ENCODE measurements at places on chromosomes 3 and 15.

DNA sequence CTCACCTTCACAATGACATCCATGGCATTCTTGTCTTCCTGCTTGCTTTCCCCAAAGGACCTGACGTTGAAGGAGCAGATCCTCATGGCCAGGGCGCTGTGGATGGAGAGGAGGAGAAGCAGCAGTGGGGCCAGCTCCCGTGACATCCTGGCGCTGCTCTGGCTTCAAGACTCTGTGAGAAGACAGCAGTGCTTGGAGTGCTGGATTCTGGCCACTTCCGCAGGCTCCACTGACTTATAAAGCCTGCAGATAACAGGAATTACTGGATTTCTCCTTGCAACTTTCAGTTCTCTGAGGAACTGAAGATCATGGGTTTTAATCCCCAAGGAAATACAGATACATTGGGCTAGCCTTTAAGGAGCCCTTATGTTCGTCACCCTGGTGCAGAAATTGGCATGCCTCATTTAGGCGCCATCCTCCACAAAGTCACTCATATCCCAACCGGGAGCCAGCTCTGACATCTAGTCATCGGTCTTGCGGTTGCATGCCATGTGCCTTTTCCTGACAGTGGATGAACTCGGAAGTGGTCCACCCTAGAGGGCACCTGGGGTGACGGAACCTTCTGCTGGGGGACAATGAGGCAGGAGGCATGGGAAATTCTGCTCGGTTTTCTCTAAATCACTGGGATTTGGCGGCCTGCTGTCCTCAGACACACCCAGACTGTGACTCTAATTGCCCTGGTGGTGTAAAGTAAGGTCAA lies at the start of gene DNASE1L3:
DNASE1L3 (minus strand) TSS at position 212 of the 700 bp plus-strand sequence; CDS start at position 146, 66 bp downstream.
- no peak for DNase-seq

- DNase-seq, result peak; percentile 66
Measured at GRCh38 chr15:40762919-40763800, 708 bp upstream of the GCHFR start.

DNA sequence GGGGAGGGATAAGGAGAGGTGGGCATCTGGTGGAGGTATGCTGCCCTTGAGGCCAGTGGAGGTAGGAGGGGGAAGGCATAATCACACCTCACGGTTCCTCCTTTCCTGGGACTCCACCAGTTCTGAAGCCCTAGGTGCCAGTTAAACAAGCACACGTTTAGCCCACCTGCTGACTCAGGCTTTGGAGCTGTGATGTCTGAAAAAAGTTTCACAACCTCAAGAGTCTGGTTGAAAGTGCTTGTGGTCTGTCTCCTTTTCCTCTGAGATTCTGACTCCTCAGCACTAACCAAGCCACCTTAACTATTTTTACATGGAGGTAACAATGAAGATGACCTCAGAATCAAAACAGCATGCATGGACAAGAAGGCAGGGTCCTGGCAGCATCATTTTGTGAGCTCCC lies 23.0 kb downstream of the HPS3 start:
- DNase-seq, result peak; percentile 15

DNA sequence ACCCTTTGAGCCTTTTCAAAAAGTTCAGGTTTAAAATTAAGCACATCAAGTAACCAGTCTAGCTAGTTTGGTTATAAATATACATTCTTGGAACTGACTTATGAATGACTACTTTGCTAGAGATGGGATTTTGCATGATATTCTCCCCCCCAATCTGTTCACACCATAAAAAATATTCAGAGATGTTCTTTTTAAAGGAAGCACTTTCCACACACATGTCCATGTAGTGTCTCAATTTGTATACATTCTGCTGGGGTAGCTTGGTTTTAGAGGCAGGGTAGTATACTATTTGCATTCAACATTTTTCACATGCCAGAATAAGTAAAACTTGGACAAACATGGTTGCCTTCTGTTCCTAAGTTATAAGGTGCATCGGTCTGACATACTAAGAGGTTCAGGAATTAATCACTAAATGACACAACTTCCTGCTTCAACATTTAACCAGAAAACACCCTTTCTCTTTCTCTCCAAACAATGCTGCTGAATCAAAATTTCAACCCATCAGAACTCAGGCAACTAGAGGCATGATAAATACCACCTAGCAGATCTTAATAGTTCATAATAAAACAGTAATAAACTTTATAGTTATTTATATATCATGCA lies 57.0 kb downstream of the SUMF1 start:
- DNase-seq, result peak; percentile 29

DNA sequence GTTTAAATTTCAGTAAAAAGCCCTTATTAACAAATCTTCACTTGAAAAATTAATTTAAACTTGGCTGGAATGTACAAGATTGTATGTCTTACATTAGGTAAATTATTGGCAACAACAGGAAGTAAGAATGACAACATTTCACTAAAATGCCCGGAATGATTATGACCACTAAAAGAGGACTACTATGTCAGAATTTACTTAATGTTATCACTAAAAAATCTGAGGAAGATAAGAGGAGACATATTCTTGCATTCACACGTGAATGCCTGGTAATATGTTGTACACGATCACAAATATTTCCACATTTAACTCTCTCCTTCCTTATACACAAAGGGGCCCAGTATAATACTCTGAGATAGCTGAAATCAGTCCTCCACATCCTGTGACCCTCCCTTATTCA lies 29.7 kb downstream of the VGLL3 start:
- no peak for DNase-seq

DNA sequence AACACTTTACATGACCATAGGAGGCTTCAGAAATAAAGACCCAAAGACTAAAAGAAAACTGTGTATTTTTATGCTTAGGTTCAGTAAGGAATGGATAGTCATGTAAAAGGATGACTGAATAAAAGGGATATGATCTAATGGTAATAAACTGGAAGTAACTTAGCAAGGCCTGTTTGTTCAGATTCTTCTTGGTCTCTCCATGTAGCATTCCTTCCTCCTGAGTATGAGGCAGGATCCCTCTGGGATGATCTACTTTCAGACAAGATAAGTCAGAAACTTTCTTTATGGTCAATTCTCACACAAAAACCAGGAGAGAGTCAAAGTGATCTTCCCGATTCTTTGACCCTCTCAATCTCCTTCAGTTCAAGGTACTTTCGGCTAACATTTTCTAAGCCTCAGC lies 340.8 kb upstream of the DCBLD2 start:
- no peak for DNase-seq

DNA sequence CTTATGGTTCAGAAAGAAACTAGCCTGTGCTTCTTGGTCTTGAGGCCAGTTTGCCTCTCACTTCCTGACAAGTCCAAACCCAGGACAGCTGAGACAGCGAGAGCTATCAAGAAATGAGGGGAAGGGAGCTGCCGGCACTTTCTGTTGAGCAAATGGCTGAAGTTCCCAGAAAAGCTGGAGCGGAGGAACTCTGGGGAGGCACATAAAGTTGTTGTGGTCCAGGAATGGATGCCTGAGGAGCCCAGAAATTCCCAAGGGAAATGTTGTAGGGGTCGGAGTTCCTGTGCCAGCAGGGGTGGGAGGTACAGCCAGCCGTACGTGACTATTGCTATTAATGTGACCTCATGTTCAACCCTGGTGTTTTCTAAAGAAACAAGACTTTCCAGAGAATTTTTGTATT lies 98.8 kb upstream of the TNFAIP8L3 start:
- no peak for DNase-seq

GRCh38 chr15:93943586-93943985 lies 287.8 kb upstream of the MCTP2 start:
- DNase-seq, result peak; percentile 81

- DNase-seq, result no peak
Measured at GRCh38 chr15:71362987-71363968, 248.0 kb downstream of the THSD4 start.

- no peak for DNase-seq
Measured at GRCh38 chr3:8325306-8325705, 176.3 kb upstream of the LMCD1 start.

DNA sequence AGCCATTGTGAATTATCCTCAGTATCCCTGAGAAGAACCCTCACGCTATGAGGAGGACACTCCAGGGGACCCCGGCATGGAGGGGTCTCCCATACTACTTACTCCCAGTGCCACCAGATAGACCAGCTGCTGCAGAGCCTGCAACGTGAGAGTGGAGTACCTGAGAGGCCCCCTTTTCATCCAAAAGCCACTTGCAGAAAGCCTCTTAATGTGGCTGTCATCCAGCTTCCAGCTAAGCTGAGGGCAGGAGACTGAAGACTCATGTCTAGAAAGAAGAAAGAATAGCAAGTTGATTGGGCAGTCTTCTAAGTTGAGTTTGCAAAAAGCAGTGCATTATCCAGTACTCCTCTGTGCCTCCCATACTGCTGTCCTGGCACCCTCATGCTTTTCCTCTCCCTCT lies 27.3 kb upstream of the MNS1 start:
- no peak for DNase-seq

- DNase-seq, result no peak
Measured at GRCh38 chr3:142056656-142057330, 92.6 kb downstream of the TFDP2 start.

- DNase-seq, result peak; percentile 64
Measured at GRCh38 chr3:113531826-113532697, at the start of gene SIDT1. Gene SIDT1 (plus strand): TSS chr3:113532555. CDS start chr3:113533022, 467 bp downstream.

- no peak for DNase-seq
Measured at GRCh38 chr3:51986010-51986947, 2.9 kb downstream of the ACY1 start.

- DNase-seq, result no peak
Measured at GRCh38 chr3:65177960-65178376, 490.2 kb upstream of the ADAMTS9 start.

- no peak for DNase-seq
Measured at GRCh38 chr3:140465988-140466387, 211.9 kb upstream of the TRIM42 start.

DNA sequence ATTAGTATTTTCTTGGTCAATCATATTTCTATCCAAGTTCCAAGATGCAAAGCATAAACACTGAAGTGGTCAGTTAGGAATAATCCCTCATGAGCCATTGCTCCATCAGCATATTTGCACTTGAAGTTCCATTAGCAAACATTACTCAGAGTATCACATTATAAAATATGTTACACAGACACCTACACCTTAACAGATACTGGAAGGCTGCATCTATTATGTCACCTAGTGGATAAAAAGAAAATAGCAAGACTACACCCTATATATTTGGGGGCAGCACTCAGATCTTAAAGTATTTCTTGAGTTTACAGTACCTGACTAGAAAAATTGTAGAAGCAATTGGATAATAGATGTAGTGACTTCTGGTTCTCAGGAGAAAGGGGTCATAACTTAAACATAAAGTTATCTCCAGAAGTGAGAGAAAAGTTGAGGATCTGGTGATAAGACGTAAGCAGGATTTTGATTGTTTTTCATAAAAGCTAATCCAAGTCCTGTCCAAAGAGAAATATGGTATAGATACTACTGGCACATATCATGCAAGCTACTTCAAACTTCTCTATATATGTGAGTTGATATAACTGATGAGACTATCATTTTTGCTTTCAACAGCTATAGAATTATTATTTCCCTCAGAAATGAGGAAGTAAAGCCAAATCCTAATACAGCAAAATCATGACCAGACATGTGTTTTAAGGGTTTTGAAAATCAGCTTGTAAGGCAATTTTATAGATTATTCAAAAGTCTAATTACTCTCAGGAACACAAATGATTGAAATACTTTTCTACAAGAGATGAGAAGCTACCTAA lies 422.2 kb downstream of the GBE1 start:
- DNase-seq, result peak; percentile 47

- DNase-seq, result no peak
Measured at GRCh38 chr3:100106094-100106493, 8.2 kb downstream of the FILIP1L start.
